ENCODE measurements at places on chromosomes 13 and 19. TPM values are rescaled to one million over a fixed set of nuclear protein-coding genes. Genes with fewer than 3 reads are reported as not detected.

Gene SYNGR4
- not detected for total RNA-seq

Gene GZMM
- 0.74 TPM for total RNA-seq

Gene WDR62
- total RNA-seq: 0.37 TPM

Gene LIPE
- total RNA-seq: 4.4 TPM

Gene SPART
- 85.0 TPM for total RNA-seq

Gene GNG7
- 6.1 TPM for total RNA-seq

Gene FGF22
- total RNA-seq: 0.37 TPM

Gene KLK2
- total RNA-seq: not detected

- no peak for DNase-seq
Observed at GRCh38 chr19:53131085-53131590, 1.6 kb downstream of the ZNF415 start.

GRCh38 chr19:54616821-54617560 lies 13.3 kb upstream of the LILRB1 start:
- no peak for DNase-seq

GRCh38 chr13:88112526-88112925 lies 441.4 kb downstream of the SLITRK5 start:
- DNase-seq: no peak

DNA sequence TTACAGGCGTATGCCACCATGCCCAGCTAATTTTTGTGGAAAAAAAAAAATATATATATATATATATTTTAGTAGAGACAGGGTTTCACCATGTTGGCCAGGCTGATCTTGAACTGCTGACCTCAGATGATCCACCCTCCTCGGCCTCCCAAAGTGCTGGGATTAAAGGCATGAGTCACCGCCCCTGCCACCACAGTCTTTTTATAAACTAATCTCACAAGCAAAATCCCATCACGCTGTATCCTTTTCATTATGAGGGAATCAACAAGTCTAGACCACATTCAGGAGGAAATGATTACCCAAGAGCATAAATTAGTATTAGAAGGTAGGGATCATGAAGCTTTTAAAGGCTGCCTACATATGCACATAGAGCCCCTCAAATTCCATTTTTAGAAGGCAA lies 210.6 kb upstream of the NBEA start:
- DNase-seq: no peak

DNA sequence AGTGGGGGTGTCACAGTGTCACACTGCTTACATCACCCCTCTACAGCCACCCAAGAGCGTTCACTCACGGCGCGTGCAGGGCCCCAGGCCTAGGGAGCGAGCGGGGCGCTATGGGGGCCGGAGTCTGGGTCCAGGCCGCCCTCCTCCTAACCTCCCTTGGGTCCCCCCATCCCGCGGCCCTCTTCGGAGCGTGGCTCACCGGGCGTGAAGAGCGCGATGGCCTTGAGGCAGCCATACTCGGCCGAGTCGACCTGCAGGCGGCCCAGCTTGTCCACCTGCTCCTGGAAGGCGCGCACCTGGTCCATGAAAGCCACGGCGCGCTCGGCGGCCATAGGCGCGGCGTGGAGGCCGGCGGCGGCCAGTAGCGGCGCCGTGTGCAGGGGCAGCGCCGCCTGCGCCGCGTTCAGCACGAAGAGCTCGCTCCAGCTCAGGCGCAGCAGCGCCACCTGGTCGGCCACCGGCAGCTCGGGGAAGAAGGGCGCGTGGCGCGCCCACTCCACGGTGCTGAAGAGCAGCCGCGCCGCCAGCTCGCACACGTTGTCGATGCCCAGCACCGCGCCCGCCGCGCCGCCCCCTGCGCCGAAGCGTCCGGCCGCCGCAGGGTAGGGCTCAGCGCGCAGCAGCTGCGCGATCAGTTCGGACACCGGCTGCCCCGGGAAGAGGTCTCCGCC lies 9.4 kb downstream of the OCEL1 start:
- peak; percentile 92 for DNase-seq

- no peak for DNase-seq
Observed at GRCh38 chr13:28636069-28636468, 22.9 kb upstream of the POMP start.

DNA sequence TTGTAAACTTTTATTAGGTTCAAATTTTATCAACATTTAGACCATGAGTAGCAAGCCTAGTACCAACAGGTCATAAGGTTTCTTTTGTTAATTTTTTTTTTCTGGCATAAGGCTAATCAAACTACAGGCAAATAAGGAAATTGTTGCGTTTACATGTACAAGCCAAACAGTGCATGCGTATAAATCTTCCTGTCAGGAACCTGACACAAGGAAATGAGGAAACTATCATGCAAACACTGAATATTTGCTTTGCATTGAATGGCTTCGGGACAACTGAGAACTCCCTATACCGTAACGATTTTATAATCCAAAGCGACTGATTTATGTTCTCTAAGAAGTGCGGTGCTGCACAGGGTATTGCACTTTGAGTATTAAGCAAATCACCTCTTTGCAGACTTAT lies 133.0 kb upstream of the TRPC4 start:
- DNase-seq: no peak

GRCh38 chr19:35090506-35091214 lies 25.0 kb upstream of the FXYD3 start:
- no peak for DNase-seq

DNA sequence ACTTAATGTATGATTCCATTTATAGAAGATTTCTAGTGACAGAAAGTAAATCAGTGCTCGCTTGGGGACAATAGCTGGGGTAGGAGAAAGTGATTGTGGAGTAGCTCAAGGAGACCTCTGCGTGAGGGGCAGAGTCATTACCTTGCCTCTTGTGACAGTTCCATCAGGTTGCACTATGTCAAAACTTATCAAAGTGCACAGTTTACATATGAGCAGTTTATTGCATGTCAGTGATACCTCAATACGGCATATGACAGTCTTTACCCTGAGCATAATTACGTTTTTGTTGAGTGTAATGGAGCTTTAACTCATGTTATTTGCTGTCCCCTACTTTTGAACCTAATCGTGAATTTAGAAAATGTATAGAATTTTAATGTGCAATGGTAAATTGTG lies 15.0 kb downstream of the ARHGEF7 start:
- DNase-seq: no peak

- DNase-seq: no peak
Observed at GRCh38 chr13:99600318-99600717, 99.0 kb downstream of the TM9SF2 start.

DNA sequence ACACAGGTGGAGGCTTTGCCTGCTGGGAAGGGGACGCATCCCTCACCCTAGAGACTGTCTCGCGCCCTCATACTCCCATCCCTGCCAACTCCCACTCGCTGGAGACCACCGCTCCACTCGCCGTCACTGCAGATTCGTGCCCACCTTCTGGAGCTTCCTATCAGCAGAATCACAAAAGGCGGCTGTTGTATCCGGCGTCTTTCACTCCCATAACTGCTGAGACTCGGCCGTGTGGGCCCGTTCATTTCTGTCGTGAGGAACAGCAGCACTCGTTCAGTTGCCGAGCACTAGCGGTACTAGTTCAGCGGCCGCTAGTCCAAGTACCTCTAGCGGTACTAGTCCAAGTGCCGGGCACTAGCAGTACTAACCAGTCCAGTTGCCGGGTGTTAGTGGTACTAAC lies 124.6 kb upstream of the MCF2L start:
- DNase-seq: peak; percentile 58

DNA sequence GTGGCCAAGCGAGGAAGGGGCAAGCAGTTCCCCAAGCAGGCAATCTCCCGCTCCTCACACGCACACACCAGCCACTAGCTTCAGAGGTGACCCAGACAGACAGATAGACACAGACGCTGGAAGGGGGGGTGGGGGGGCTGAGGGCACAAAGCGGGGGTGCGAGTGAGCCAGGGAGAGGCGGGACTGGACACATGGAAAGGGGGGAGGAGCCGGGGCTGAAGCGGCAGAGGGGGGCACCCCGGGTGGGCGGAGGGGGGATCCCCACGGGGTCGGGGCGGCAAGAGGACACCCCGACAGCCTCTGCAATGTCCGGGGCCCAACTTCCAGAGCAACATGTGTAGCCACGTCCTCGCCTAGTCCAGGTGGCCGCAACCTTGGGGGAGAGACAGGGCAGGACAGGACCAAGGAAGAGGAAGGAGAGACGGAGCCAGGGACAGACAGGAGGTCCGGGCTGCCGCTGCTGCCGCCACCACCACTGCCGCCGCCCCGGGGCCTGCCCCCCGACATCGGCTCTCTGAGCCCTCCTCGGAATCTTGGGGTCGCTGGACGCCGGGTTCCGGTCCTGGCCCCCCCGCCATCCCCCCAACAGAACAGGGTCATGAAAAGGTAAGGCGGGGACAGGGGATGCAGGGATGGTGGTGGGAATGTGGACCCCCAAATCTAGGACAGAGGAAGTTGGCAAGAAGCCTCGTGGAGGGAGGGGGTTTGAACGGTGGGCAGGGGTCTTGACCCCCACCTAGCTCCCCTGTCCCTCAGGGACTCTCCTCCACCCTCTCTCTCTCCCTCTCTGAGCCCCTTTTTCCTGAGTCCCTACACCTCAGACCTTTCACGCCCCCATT lies 1.1 kb downstream of the GRIN2D start:
- no peak for DNase-seq

DNA sequence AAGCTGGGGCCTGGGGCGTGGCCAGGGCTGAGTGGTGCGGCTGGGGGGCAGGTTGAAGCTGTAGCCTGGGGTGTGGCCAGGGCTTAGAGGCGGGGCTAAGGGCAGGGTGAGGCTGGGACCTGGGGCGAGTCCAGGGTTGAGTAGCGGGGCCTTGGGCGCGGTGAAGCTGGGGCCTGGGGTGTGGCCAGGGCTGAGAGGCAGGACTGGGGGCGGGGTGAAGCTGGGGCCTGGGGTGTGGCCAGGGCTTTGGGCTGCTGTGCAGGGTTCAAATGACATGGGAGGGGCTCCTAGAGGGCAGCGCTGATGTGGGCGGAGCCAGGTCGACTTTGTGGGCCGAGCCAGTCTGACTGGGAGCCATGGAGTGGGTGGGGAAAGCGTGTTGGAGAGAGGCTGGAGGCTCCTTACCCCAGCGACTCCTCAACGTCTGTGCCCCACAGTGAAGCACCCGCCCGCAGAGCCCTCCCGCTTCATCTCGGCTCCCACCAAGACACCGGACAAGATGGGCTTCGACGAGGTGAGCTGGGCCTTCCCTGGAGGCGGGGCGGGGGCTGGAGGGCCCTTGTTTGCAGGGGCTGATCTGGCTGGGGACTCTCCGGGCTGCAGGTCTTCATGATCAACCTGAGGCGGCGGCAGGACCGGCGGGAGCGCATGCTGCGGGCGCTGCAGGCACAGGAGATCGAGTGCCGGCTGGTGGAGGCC lies 21.5 kb downstream of the COLGALT1 start:
- peak; percentile 85 for DNase-seq

Data from posterior vena cava (tissue), 2 donors.